ENCODE measurements at places on chromosomes 5 and 9. TPM values are rescaled to one million over a fixed set of nuclear protein-coding genes. Genes with fewer than 3 reads are reported as not detected.

The C9orf152 gene
- polyA plus RNA-seq: 11.6 TPM

The LRRTM2 gene
- not detected for polyA plus RNA-seq

The PROB1 gene
- polyA plus RNA-seq: 0.76 TPM

The PHYHD1 gene
- polyA plus RNA-seq: 55.8 TPM

All from stomach (tissue), 19 donors.